Activated CD8-positive, alpha-beta memory T cell treated with anti-CD3 and anti-CD28 coated beads for 1 hour (primary cell): ENCODE measurements at places on chromosomes 4 and X.

GRCh38 chr4:76874176-76874575 is 23.8 kb downstream of the SOWAHB start:
- DNase-seq = no peak

DNA sequence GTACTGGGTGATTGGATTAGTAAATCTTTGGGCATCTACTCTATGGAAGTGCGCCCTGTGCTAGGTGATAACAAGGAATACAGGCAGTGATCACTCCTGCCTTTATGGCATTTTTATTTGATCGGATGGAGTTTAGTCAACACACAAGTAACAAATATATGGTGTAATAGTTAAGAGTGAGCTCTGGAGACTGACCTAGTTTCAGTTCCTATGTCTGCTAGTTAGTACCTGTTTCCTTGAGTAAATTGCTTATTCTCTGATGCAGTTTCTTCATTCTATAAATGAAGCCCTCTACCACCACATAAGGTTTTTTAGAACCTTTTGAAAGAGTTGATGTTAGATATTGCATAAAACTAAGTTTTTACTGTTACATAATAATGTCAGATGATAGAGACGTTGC is 134.6 kb downstream of the KDM6A start:
- DNase-seq = no peak

- no peak for DNase-seq
Observed at GRCh38 chr4:183429489-183429888, 14.9 kb upstream of the CDKN2AIP start.

GRCh38 chr4:84683064-84683850 is 100.3 kb downstream of the CDS1 start:
- no peak for DNase-seq

GRCh38 chr4:25377572-25378436 is 741 bp downstream of the ANAPC4 start:
- DNase-seq = no peak

GRCh38 chr4:74038425-74039314 is at the start of gene CXCL3:
CXCL3 (minus strand) TSS chr4:74038689; CDS start chr4:74038611, 78 bp downstream.
- DNase-seq = no peak

- no peak for DNase-seq
Observed at GRCh38 chr4:183347566-183347965, 25.3 kb upstream of the CLDN24 start.

DNA sequence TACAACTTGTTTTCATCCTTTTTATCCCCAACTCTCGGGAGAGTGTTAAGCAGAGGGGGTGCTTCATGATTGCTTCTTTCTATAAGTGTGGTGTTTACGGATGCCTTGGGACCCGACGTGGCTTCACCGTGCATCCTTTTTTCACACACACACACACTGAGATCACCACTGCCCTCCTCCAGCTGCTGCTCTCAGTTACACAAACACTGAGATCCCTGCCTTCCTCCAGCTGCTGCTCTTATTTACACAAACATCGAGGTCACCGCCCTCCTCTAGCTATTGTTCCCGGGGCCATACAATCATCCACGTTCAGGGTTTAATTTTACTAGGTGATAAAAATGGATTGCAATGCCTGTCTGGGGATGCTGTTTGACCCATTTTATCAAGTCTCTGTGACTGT is 155.4 kb upstream of the FAM9B start:
- DNase-seq = no peak

DNA sequence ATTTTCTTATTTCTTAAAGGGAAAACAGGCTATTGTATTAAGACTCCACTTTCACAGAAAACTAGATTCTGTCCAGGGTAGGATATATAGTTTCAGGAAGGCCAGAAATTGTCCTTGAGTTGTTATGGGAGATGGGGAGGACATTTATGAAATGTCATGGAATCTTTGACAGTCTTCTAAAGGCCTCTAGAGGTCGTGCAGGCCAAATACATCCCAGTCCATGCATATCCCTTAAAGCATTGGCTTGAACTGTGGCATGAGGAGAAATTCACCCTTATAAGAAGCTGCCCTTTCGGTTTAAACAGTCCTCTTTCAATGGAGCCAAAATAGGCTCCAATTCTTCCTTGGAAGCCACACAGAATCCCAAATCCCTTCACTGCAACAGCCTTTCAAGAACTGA is 183.6 kb upstream of the NOCT start:
- DNase-seq = no peak

GRCh38 chrX:130118441-130119311 is 8.4 kb upstream of the ELF4 start:
- no peak for DNase-seq

DNA sequence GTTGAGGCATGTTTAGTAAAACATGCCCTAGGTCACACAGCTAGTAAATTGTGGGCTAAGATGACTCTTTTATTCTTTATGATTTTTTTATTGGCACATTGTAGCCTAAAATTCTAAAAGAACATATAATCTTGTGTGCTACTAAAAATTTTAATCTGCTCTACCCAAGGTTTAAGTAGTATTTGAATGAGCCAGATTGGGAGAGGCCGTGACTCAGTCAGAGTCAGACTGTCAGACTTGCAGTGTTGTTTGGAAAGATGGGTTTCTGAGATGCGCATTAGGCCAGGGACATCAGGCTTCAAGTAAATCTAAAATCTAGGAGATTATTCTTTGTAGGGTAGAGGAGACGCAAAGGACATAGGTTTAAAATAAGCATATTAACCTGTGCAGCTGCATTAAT is 30.7 kb upstream of the TMPRSS11E start:
- DNase-seq = no peak

- DNase-seq = no peak
Observed at GRCh38 chr4:159266981-159267868, 164.3 kb downstream of the RAPGEF2 start.

GRCh38 chr4:163710158-163710557 is 215.7 kb downstream of the TMA16 start:
- DNase-seq = no peak

GRCh38 chrX:69102612-69103194 is 62.5 kb downstream of the PJA1 start:
- no peak for DNase-seq
